HL-60 (cell line): ENCODE measurements at places on chromosomes 12 and 14.

DNA sequence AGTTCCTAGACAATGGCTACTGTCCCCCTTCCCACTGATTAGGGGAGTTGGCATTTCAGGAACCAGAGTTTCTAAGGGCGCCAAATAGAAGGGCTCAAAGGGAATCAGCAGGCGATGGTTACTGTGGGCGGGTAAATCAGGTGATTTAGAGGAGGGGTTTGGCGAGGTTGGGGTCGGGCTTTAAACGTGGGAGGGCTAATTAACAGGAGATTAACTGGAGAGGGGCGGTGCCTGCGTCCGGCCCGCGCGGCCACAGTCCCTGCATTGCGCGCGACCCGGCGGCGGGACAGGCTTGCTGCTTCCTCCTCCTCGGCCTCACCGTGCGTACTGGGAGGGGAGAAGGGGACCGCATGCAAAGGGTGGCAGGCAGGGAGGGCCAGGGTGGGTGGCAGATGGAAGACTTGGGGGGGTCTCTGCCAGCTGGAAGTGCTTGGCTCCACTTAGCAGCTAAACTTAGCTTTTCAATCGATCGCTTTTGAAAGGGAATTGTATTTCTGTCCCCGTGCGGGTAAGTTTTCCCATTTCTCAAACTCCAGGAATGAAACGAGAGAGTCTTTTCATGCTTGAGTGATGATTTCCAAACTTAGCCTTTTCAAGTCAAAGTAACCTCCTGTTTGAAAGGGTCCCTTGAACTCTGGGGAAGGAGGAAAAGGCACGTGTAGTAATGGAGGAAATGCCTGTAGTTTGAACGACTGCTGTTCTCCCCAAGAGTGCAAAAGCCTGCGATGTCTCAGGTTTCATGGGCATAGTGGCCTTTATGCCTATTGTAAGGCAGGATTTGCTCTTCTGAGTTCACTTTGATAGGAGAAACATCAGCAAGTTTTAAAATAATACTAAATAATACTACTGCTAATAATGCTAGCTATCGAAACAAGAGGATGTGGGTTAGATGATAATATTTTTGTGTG, at the start of gene MGST1:
MGST1 (plus strand) TSS at position 255 of the 908 bp plus-strand sequence. CDS start 6,608 bp downstream, outside the sequence.
- DNase-seq, result peak; percentile 85

DNA sequence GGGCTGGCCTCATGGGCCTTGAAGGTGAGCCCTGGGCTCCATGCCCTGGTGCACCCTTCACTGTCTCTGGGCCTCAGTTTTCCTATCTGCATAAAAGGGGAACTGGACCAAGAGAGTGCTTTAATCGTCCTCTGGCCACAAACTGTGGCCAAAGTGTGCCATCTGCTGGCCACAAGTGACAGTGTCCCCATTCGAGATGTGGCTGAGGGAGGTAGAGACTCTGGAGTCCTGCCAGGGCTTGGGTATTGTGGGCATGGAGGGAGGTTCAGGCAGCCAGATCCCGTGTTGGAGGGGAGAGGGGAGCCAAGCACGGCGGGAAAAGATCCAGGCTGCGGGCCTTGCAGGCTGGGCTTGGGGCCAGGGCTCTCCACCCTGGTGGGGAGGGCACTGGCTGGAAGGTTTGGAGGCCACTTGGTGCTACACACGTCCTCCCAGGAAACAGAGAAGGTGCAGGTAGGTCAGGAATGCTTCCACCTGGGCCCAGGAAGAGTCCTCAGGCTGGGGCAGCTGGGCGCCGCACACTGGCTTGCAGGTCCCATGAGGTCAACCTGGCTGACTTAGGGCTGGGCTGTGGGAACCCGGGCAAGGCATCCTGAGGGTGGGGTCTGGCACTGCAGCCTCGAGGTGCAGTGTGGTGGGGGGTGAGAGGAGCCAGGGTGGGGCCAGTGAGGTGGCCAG, 7.3 kb upstream of the KIF26A start:
- DNase-seq, result peak; percentile 40

- no peak for DNase-seq
Measured at GRCh38 chr14:69770559-69770958, 3.6 kb downstream of the SRSF5 start.

DNA sequence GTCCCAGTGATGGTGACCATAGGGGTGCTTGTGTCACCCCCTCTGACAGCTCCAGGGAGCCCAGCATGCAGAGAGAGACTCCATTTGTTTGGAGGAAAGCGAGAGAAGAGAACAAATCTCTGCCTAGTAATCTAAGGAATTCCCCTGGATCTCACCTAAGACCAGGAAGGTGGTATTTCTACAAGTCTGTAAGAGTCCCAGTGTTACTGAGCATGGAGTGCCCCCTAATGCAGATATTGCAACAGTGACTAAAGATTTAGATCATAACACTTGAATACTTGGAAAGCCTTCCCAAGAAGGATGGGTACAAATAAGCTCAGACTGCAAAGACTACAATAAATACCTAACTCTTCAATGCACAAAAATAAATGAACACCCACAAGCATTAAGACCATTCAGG, 360.4 kb upstream of the GARIN6 start:
- DNase-seq, result no peak

DNA sequence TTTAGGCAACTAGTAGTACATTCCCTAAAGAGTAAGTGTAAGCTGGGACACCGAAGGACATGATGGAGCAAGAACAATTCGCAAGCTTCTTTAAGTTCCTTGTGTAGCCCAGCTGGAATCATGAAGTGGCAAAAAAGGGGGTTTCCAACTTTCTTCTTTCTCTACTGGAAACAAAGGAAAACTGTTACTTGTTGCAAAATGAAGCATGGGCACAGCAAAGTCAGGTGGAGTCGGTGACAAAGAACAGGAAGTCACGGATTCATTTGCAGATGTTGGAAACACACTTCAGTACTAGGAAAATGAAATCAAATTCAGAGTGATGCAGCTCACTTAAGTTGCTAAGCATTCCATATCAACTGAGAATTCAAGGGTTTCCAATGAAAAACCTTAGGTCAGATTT, 706.9 kb upstream of the STXBP6 start:
- no peak for DNase-seq

DNA sequence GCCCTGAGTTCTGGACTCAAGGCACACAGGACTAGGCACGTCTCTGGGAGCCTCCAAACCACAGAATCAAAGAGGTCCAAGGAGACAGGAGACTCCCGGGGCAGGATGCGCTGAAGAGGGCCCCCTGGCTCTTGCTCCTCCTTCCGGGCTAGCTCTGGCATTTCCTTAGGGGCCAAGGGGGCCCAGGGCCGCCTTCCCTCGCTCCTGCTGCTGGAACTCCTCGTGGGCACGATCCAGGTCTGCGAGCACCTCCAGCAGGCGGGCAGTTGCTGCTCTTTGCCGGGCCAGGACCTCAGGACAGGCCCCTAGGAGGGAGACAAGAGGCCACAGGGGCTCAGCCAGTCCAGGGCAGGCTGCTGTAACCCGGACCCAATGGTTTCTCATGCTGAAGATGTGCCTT, 35.8 kb downstream of the RASAL1 start:
- no peak for DNase-seq

- DNase-seq, result peak; percentile 25
Measured at GRCh38 chr12:59620326-59620725, 24.5 kb downstream of the SLC16A7 start.

DNA sequence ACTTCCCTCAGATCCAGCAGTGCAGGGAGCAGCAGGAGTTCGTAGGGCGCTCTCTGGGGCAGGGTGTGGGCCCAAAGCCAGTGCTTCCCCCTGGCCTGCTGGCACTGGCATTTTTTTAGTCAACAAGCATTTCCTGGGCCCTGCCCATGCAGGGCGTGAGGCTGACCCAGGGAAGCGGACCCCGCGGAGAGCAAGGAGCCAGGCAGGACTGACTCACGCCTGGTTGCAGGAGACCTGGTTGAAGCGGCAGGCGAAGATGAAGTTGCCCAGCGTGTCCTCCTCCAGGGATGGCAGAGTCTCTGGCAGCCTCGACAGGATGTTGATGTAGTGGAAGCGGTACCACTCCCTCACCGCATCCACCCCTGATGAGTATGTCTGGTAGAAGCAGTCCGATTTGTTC, 13.5 kb downstream of the SCNN1A start:
- DNase-seq, result no peak

DNA sequence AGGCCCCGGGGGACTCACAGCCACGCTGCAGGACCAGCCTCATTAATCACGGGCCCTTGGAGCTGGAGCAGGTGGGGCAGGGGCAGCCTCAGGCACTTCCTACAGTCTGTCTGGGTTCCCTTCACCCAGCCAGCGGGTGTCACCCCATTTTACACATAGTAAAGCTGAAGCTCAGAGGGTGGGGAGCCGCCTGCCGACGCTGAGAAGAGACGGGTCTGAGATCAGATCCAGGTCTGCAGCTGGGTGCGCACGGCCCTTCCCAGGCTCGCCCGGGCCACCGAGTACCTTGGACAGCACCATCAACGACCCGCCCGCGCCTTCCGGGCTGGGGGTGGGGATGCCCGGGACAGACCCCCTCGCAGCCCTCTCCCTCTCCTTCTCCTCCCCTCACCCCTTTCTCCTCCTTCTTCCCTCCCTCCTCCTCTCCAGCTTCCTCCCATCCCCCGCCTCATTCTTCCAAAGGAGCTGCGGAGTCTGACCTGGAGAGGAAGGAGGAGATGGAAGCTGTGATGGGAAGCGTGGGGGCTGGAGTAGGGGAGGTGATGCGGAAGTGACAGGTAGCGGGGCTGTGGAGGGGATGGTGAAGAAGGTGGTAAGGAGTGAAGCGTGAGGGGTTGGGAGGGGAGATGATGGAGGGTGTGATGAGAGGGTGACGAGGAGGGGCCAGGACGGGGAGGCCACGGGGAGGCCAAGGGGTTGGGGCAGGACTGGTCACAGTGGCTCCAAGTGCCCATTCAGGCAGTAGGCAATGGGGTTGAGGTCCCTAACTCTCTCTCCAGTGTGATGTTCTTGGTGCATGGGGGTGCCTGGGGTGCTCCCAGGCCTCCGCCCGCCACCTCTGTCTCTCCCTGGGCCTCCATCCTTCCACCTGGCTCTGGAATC, 8.8 kb downstream of the DTX1 start:
- DNase-seq, result peak; percentile 4

DNA sequence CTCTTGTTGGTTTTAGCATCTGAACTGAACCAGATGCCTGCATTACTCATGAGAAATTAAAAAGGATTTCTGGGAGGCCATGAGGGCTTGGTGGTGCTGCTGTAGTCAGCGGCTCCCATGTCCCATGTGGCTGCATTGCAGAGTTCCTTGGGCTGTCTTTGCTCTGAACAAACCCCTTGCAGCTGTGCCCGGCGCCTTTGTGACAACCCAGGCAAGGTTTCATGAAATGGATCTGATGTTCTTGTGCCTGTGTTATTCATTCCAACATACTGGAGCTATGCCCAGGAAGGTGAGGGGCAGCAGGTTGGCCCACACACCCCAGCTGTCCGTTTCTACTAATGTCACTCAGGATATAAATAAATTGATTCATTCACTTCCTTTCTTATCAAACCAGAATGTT, 40.8 kb downstream of the TGFB3 start:
- DNase-seq, result no peak

GRCh38 chr12:12689647-12690300, 6.2 kb downstream of the GPR19 start:
- DNase-seq, result no peak

DNA sequence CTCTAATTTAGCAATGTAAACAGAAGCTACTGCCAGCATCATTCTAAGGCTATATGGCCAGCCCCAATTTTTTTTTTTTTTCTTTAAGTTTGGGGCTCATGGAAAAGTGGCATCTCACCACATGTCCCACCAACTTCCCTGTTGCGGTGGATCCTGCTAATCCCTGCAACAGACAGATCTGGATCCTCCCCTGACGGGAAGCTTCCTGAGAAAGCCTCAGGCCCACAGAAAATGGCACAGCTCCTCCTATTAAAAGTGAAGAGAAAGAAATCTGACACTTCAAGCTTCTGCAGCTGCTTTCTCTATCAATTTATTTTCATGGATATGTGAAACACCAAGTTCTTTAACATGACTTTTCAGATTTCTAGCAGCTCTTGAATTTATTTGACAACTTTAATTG, 433.8 kb upstream of the DCN start:
- no peak for DNase-seq

GRCh38 chr12:70733385-70733784, 96.2 kb upstream of the PTPRB start:
- DNase-seq, result peak; percentile 29

DNA sequence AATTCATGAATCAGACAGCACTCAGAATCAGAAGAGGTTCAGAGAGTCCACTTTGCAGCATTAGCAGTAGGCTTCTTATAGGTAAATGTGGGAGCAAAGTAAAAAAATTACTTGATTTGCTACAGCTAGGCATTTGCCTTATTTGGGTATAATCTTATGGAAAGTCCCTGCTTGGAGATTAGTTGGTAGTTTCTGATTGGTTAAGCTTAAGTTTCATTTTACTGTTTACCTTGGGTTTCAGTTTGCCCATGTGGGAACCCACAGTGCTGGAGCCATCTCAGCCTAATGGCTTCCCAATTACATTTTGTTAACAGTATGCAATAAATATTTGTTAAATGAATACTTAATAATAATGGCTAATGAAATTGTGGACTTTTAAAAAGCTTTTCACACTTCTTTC, 311.0 kb upstream of the FLRT2 start:
- DNase-seq, result no peak

GRCh38 chr14:87434011-87434410, 559.0 kb downstream of the GALC start:
- DNase-seq, result no peak

- DNase-seq, result no peak
Measured at GRCh38 chr14:72617391-72618031, 276.4 kb downstream of the DPF3 start.

DNA sequence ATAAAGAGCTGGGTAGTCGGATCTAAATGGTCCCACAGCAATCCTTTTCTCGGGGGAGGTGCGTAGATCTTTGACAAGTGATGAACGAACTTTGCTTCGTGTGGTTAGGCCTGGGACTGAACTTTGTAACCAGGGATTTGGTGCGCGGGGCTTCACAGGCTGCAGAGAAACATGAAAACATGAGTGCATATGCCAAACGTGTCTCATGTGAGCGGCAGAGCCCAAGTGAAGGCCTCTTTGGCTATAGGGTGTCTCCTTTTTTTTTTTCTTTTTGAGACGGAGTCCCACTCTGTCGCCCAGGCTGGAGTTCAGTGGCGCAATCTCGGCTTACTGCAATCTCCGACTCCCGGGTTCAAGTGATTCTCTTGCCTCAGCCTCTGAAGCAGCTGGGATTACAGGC, 12.0 kb upstream of the RIOX1 start:
- DNase-seq, result no peak

DNA sequence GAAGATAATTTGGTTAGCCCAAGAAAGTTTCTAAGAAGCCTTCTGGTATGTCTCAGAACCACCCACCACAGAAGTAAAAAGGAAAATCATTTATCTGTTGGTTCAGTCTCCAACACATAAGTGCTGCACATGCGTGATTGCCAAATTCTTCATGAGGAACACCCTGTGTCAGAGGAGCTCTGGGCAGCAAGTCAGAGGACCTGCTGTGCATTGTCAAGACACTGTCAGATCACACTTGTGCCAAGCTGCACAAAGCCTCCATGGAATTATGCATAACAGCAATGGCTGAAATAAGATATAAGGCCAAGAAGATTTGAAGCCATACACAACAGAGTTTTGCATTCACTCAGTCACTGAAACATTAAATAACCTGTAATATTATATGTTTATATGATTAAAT, 1304.7 kb upstream of the FLRT2 start:
- DNase-seq, result no peak

GRCh38 chr12:117019866-117020265, 79.3 kb downstream of the TESC start:
- no peak for DNase-seq
